Activated CD8-positive, alpha-beta memory T cell treated with anti-CD3 and anti-CD28 coated beads for 1 hour (primary cell): ENCODE measurements at places on chromosomes 11 and 22.

- DNase-seq = no peak
These were observed 13.2 kb downstream of the SIK3 start for GRCh38 chr11:117084992-117085391.

DNA sequence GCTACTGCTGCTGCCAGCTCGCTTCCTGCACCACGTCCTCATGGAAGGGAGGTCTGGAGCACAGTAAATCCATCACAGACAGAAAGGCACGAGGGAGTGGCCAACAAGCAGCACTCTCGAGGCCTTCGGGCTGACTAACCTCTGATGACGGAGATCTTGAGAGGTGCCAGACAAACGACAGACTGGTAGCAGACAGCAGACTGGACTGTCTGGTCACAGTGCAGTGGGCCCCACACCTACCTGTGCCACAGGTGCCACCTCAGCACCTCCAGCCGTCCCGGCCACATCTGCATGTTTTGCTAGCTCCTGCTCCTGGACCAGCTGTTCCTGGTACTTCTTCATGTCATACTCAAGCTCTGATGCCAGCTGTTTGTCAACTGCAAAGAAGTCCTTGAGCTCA, 64.1 kb downstream of the NCAPD3 start:
- DNase-seq = no peak

DNA sequence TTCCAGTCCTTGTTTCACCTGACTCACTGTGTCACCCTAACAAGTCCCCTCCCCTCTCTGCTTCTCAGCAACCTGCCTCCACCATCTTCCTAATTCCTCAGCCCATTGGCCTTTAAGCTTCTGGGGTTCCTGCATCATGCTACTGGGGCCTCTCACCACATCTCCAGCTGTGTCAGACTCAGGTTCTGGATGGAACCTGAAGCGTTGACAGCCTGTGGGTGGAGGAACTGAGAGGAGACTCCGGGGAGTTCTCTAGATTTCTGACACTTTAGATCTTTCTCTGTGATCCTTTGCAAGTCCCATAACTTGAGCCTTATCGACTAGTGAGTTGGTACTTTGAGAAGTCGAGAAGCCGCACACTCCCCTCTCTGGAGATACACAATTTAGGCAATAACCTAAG, 11.6 kb upstream of the SLC5A1 start:
- DNase-seq = no peak

DNA sequence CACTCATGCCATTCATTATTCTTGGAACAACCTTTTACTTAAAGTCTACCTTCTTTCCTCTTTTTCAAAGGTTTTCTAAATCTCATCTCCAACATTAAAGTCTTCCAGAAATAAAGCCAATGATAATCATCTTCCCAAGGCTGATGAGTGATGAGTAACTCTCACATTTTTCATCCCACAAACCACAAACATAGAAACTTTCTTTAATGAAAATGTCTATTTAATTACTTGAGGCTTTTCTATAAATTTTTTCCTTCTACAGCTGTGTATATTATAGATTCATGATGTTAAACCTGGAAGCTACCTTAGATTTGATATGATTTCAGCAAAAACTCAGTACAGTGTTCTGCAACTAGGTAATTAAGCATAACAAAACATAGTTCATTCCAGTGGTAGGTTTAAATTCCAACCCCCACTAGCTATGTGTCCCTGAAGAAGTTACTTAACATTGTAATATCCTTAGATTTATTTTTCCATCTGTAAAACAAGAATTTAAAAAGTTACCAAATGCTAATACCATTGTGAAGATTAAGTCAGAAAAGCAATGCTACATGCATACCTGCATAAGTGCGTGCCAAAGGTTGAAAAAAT, 845.4 kb downstream of the KCNA4 start:
- no peak for DNase-seq

DNA sequence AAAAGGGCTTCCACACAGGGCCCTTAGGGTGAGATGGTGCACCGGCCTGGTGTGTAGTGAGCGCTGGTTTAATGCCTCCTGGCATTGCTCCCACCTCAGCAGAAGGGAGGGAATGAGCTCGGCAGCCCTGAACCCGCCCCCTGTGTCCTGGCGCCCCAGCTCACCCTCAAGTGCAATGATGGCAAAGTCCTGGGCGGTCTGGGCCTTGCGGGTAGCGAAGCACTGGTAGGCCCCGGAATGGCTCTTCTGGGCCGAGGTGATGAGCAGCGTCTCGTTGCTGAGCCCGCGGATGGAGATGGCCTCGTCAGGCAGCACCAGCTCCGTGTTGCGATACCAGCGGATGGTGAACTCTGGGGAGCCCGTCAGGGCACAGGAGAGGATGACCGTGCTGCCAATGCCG, 193.3 kb downstream of the CEP164 start:
- no peak for DNase-seq

- DNase-seq = no peak
These were observed 259.7 kb downstream of the KIRREL3 start for GRCh38 chr11:126740846-126741245.

- DNase-seq = no peak
These were observed 19.2 kb downstream of the EMID1 start for GRCh38 chr22:29224859-29225410.

- DNase-seq = no peak
These were observed 630 bp downstream of the CASP4 start for GRCh38 chr11:104967534-104968354.

- DNase-seq = no peak
These were observed 29.7 kb upstream of the EMSY start for GRCh38 chr11:76415073-76415472.

DNA sequence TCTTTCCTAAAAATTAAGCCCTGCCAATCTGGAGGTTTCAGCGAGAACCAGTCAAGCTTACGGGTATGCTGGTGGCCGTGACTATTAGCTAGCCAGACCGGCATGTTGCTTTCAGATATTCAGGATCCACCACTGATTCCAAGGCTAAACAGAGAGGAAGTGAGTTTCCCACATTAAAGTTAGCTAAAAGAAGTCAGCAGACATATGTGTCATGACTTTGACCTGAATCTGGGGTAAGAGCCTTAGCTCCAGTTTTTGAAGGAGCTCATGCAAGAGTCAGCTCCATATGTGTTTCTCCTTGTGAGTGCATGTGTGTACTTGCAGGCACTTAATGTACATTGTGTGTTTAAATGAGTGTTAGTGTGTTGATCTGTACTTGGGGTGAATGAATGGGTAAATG, 1.4 kb downstream of the ZFPL1 start:
- no peak for DNase-seq

- no peak for DNase-seq
These were observed 36.0 kb upstream of the GNB1L start for GRCh38 chr22:19890502-19891316.

GRCh38 chr11:120142441-120143100, 4.7 kb upstream of the TRIM29 start:
- no peak for DNase-seq

DNA sequence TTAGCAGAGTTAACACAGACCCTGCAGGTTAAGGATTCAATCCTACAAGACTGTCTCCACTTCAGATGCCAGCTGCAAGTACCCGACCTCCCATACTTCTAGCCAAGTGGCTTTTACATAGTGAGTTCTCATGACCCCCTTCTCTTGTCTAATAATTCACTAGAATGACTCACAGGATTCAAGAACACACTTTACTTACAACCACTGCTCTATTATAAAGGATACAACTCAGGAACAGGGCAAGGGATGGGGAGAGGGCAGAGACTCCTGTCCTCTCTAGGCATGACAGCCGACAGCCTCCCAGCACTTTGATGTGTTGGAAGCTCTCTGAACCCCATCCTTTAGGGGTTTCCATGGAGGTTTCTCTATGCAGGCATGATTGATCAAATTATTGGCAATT, 60.0 kb downstream of the MYO18B start:
- no peak for DNase-seq

DNA sequence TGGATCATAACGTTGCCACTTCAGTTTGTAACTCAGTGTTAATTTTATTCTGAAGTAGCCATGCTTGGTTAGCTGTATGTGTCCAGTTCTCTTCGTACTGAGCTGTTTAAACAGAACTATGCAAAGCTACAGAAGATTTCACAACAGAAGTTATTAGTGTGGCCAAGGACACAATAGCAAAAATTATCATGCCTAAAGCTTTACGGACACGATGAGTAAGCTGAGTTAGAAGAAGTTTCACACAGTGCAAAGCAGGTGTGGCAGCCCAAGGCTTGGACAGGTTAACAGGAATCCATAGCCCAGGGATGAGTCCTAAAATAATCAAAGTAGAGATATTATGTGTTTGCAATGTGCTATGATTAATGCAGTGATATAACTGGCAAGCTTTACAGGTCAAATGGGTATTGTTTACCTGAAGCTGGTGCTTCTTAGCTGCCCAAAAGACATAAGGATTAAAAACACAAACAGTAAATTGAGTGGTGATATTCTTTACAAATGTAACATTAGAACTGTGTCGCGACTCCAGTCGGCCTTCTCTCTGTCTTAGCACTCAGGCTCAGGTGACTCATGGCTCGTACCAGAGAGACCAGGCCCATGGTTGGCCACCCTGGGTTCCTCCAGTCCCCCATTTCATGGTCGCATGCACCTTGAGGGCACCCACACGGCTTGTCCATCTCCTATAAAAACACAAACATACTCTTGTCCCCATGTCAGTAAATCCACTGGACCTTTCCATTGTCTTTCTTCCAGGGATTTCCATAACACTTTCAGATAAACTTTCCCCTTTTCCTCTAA, 35.5 kb upstream of the NCAM1 start:
- no peak for DNase-seq
